Bronchial epithelial cell (primary cell): ENCODE measurements at places on chromosomes 2 and 18.
A peak's percentile ranks its signal among the peaks of the same experiment; 100 is the strongest.

DNA sequence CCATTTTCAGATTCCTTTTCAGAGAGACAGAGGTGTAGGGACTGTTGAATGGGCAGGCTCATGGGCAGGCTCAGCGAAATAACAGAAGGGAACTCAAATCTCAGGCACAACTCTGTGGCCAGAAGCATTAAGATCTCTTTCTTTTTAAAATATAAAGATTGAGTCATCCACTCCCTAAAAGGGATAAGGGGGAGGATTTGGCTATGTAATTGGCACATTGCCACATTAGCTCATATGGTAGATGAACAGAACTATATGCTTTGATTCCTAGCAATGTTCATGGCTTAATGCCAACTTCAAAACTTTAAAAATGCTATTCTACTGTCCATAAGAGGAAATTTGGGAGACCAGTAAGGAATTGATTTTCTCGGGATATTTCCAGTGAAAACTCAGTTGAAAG, 53.8 kb upstream of the SLC5A7 start:
- peak; percentile 65 for DNase-seq

GRCh38 chr2:109710505-109711229, 83.4 kb upstream of the RGPD5 start:
- no peak for DNase-seq

GRCh38 chr2:134906726-134907125, 11.9 kb upstream of the CCNT2 start:
- no peak for DNase-seq

DNA sequence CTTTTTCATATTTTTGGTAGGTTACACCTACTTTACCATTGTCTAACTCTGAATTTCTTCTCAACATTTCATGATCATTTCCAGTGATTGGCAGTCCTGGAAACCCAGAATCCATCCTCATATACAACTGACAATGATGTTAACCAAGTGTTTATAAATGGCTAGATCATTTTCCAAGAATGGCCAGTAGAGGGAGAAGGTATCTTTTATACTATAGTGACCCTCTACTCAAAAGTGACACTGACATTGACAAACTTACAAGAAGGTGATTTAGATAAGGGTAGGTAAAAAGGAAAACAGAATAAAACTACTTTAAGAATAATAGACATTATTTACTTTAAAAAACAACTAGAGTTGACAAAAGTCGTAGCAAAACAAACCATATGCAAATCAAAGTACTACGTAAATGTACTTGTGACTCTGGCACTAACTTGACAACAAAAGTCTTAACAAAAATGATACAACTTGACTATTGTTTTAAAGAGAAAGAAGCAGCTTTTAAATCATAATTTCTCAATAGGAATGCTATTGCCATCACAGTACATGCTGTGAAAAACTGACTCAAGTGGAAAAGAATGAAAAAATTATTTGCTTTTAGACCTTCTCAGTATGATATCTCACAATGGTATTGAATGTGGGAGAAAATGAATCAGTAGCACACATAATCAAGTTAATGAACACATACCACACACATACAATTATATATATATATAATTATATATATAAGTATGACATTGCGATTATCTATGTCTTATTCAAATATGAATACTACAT, 76.6 kb upstream of the GRB14 start:
- DNase-seq, result peak; percentile 27

GRCh38 chr2:240421381-240421780, 14.1 kb upstream of the GPC1 start:
- DNase-seq, result no peak

GRCh38 chr2:116696223-116696622, 1118.3 kb upstream of the DDX18 start:
- peak; percentile 11 for DNase-seq

DNA sequence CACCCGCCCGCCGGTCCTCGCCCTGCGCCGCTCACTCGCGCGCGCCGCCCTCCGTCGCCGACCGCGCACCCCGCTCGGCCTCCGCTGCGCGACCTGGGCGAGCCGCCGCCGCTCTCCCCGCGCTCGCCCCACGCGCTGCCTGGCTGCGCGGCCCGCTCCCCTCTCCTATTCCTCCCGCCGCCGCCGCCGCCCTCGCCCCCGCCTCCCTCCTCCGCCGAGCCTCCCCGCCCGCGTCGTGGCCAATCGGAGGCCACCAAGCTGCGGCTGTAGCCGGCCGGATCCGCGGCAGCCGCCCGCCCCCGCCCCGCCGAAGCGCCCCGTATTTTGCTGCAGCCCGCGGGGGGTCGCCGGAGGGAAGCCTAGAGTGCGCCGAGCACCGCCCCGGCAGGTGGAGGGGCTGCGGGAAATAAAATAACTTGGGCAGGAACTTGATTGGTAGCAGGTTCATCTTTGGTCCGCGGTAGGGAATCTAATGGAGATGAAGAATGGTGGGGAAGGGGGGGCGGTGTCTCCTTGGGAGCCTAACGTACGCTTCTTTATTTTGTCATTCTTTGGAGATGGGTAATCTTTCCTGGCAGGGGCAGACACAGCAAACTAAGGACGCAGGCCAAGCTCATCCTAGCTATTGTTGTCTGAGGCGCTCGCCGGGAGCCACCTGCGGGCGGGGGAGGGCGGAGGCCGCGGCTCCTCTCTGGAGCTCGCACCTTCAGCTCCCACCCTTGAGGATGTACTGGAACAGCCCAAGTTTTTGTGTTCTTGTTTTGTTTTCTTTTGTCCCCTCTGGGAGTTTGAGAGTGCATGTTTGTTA, 1.1 kb upstream of the CDH2 start:
- peak; percentile 10 for DNase-seq

DNA sequence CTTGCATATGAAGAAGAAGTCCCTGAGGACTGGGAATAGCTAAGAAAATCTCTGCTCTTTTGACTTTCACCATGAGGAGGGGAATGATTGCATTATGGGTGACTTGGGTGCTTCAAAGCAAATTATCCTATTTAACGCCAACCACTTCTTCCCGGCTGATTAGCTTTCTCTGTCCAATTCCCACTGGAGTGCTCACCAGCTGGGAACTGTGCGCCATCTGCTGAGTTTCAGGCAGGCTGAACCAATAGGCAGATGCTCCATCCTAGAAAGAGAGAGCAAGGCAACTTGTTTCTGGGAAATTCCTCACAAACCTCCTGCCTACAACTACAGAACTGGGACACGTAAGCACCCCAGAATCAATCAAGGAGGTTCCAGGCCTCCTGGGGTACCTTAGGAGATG, 49.4 kb downstream of the POLE4 start:
- no peak for DNase-seq

DNA sequence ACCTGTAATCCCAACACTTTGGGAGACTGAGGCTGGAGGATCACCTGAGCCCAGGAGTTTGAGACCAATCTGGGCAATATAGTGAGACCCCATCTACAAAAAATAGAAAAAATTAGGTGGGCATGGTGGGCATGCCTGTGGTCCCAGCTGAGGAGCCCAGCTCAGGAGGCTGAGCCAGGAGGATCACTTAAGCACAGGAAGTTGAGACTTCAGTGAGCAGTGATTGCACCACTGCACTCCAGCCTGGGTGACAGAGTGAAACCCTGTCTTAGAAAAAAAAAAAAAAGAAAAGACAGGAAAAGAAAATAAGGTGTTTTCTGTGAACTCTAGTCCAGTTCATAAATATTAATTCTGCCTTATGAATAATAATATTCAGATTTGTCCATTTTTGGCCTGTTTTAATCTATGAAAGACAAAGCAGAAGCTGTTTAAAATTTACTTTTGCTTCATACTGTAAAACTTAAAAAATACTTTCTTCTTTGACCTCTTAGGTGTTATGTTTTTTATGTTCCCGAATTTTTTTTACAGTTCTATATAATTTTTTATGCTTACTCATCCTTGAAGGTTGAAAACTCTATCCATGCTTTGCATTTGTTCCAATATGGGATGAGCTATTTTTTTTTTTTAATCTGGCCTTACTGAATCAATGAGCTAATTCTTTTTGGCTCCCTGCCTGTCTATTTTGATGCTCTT, 8.4 kb upstream of the ANXA4 start:
- no peak for DNase-seq

DNA sequence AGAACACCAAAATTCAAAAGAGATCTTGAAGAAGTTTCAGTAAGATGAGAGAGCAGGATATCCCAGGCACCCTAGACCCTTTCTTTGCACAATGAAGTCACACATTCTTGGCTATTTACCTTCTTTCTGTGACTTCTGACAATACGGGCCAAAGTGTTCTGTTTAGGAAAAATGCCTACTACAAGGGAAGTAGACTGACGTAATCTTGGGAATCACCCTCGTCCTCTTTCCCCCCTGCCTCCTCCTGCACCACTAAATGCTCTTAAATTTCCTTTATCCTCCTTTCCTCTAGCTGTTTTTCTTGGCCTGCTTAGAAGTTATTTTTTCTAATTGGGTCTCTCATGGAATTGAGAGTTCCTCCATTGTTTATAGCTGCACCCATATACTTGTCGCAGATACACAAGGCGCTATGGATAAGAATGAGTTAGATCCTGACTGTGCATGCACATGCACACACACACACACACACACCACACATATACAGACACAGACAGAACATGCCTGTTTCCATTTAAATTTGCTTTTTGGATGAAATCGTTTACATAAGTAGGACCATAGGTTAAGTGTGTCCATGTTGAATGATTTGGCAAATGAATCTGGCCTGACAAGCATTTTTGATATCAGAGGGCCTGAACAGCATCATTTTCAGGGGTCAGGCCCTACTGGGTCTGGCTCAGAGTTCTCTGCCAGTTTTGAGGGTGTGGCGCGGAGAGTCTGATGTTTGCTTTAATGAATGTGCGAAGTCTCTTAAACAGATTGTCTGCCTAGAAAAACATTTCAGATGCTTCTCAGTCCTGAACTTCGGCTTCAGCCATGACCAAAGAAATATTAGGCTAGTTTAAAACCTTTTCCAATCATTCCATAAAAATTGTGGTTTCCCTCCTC, 131.9 kb upstream of the NT5C1B start:
- peak; percentile 8 for DNase-seq

DNA sequence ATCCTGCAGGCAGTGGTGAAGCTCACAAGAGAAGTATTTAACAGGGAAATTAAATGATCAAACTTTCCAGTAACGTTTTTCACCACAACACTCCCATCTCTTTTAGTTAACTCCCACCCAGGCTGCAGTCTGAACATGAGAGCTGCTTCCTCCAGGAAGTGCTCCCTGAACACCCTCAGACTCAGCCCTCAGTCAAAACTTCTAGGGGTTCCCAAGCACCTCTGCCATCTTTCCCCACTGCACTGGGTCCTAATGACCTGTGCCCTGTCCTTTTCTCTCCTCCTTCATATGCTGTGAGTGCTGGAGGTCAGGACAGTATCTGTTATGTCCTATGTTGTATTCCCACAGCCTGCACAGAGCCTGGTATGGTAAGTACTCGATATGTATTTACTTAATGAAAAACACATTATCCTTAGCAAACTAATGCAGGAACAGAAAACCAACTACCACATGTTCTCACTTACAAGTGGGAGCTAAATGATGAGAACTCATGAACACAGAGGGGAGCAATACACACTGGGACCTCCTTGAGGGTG, 49.2 kb upstream of the ASPRV1 start:
- no peak for DNase-seq

DNA sequence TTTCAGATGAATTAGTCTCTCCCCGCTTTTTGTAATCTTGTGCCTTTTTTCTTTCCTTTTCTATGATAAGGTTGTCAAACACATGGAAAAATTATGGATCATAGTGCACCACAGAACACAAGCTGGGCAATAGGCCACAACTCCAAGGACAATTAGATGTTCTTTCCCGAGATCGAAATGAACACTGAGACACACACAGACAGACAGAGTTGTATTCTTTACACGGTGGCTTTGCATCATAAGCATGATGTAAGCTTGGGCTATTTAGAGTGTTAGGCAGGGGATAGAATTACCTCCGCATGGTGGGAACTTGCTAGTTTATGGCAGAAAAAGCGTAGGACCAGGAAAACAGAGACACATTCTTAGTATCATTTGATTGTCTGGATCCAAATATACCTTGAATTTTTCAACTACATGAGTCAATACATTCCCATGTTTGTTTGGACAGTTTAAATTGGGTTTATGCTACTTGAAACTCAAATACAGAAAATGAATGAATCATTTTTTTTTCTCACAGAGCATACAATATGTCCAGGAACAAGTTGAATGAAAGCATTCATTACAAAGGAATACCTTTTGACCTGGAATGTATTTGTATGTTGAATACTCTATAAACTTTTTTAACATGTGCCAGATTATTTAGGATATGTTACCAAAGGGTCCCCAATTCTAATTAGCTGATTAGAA, 1611.5 kb upstream of the TMEFF2 start:
- DNase-seq, result peak; percentile 25

GRCh38 chr18:6576718-6577375, 152.7 kb upstream of the ARHGAP28 start:
- no peak for DNase-seq

DNA sequence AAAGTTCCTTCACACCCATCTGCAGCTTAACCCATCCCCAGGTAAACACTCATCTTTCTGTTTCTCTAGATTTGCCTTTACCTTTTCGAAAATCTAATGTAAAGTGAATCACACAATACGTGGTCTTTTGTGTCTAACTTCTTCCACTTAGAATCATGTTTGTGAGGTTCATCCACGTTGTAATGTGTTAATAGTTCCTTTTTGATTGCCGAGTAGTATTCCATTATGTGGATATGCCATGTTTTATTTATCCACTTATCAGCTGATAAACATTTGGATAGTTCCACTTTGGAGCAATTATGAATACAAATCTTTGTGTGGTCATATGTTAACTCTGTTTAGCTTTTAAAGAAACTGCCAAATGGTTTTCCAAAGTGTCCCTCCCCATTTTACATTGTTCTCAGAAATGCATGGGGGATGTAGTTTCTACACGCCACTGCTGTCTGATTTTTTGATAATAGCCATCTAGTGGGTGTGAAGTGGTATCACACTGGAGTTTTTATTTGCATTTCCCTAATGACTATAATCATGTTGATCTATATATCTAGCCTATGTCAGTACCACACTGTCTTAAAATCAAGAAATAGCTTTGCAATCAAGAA, 22.3 kb downstream of the PECR start:
- peak; percentile 15 for DNase-seq

DNA sequence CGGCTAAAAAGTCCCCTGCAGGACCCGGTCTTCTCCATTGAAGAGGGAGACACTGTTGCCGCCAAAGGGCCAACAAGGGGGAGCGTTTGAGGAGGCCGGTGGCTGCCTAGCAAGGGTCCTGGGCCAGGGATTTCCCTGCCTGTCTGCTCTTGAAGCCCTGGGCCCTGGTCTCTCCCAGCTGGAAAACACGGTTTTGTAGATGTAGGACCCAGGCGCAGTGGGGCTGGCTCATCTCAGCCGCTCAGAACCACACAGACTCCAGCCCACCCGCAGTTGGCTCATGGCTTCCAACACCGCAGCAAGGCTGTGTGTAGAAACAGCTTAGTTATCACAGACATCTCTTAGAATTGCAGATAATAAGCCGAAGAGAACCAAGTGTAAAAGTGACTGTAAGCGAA, 57.1 kb upstream of the TWIST2 start:
- DNase-seq, result no peak

DNA sequence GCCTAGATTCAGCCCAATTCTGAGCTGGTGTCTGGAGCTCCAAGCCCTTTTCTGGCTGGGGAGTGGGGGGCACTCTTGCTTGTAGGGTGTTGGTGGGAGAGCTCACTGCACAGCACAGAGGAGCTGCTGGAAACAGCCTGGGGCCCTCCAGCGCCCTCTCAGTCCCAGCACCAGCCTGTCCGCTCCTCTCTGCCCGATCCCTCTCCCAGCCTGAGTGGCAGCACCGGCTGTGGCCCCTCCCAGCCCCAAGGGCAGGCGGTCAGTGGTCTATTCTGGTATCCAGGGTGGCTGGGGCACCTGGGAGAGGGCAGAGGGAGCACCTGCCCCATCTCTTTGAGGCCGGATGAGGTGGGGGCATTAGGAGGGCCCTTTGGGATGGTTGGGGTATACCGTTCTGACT, 13.2 kb upstream of the DES start:
- DNase-seq, result no peak
